Activated CD4-positive, alpha-beta T cell treated with anti-CD3 and anti-CD28 coated beads, Interleukin-2, amount 10 ng/mL, durations not matched to agents 7 days and 5 days (primary cell): ENCODE measurements at places on chromosomes 5 and 9. TPM values are rescaled to one million over a fixed set of nuclear protein-coding genes. Genes with fewer than 3 reads are reported as not detected.

- no peak for DNase-seq
Measured at GRCh38 chr9:18639911-18640310, 166.0 kb downstream of the ADAMTSL1 start.

DNA sequence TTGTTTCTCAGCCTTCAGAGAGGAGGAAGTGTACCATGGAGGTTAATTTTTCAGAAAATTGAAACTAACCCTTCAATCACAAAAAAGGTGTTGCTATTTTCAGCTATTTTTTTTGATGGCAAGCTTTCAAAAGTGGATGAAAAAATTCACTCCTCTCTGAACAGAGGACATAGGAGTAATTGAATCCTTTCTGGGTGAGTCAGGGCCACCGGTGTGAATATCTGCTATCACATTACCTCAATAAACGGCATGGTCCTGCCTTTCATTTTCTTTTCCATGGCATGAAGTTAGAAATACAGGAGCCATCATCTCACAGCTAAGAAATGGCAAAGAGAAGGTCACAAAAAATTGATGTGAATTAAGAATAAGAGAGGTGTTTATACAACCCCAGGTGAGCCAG, 90.2 kb upstream of the CCDC112 start:
- no peak for DNase-seq

SAXO1 gene
- 0.10 TPM for total RNA-seq

DNA sequence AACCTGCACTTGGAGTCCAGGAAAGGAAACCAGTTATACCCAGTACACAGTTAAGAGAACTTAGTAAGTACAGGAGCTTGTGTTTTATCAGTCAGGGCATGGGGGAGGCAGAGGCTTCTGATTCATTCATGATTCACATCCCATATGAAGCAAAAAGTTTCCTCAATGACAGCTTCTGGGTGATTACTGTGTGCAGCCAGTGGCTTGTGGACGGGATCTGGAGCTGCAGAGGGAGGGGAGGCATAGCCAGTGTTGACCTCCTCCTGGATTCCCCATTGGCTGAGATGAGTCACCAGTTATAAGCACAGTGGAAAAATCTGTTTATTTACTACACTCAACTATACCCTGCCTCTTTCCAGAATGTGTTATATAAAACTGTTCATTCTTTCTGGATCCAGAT, 17.7 kb downstream of the IL31RA start:
- DNase-seq = no peak

AGXT2 gene
- not detected for total RNA-seq

RAB3C gene
- total RNA-seq = not detected

- no peak for DNase-seq
Measured at GRCh38 chr5:133257977-133258376, 206.2 kb downstream of the HSPA4 start.

LCP2 gene
- total RNA-seq = 285 TPM

DNA sequence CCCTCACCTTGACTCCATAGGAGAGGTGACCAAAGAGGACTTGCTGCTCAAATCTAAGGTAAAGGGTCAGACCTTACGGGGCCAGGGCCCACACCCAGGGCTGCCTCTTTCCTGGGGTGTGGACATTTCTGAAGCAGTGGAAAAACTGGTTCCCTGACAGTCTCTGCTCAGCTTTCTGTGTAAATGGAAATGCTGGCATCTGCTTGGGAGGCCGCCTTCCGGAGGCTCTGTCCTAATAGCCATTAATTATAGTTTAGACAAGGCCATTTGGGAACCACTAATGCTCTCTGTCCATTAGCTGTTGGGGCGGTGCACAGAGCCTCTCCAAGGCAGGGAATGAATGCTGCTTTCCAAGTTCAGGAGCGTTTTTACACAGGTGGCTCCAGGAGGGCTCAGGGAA, 17.3 kb downstream of the USP20 start:
- DNase-seq = no peak

WASHC1 gene
- total RNA-seq = 10.3 TPM

- no peak for DNase-seq
Measured at GRCh38 chr9:4131946-4132345, 167.9 kb downstream of the GLIS3 start.

GRCh38 chr9:16316456-16316855, 554.0 kb downstream of the BNC2 start:
- DNase-seq = no peak

GRCh38 chr5:80255431-80255810, 427 bp downstream of the SERINC5 start:
- peak; percentile 50 for DNase-seq

DNA sequence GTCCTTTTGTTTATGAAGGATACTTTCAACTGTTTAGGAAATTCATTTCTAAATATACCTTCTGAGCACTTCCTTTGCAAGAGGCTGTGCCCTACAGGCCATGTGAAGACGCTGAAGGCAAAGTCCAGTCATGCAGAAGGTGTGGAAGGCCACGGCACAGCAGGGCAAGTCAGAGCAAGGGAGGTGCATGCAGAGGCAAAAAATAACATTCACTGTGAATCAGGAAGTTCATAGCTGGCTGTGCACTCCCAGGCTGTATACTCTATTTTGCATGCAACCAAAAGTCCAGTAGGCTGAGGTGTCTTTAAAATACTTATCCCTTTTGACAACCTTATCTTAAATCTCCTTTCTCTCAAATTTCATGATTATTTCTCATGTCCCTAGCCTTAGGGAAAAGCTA, 50.3 kb downstream of the GNAQ start:
- DNase-seq = no peak

ANKRD33B gene
- total RNA-seq = 3.7 TPM

DNA sequence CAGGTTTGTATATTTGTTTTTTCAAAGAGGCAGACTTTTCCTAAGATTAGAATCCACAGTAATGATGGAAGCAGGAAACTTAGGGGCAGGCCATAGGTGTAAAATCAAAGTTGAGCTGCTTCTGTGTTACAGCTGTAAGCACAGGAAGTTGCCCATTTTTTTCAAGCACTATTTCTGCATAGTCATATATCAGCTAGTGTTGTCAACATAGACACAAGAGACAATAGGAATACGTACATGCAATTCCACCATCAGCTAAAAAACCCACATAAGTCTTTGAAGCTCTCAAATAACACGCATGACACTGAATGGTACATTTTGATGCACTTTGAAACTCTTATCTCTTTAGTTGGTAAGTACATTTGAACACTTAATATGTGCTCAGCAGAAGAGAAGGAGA, 20.2 kb upstream of the SMIM15 start:
- no peak for DNase-seq

GRCh38 chr9:81182431-81182830, 506.9 kb downstream of the TLE1 start:
- no peak for DNase-seq

MLLT3 gene
- 70.2 TPM for total RNA-seq

DNA sequence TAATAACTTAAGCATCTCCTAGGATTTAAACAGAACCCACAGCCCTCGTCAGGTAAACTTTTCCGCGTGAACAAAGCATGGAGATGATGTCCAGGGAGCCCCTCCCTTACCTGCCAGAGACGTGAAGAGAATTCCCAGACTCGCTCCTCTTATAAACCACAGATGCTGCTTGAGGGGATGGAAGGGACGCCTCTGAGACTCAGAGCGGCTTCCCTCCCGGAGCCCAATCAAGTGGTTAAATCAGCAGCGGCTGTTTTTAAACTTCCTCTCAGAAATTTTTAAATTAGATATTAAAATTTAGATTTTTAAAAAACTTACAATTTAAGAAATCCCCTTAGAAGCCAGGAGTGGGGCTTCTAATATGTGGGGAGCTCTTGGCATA, 71.8 kb downstream of the RAPGEF1 start:
- no peak for DNase-seq

C5orf58 gene
- total RNA-seq = not detected

FOXD4L4 gene
- 0.37 TPM for total RNA-seq

- no peak for DNase-seq
Measured at GRCh38 chr5:120599576-120599975, 135.5 kb downstream of the PRR16 start.

- peak; percentile 64 for DNase-seq
Measured at GRCh38 chr9:99092643-99093491, 12.0 kb upstream of the TGFBR1 start.
